CD4-positive, alpha-beta T cell treated with Interleukin-6 for 4 hours (primary cell): ENCODE measurements at places on chromosomes 4 and X.

GRCh38 chrX:8783097-8783713 is 18.0 kb downstream of the FAM9A start:
- peak; percentile 56 for DNase-seq

DNA sequence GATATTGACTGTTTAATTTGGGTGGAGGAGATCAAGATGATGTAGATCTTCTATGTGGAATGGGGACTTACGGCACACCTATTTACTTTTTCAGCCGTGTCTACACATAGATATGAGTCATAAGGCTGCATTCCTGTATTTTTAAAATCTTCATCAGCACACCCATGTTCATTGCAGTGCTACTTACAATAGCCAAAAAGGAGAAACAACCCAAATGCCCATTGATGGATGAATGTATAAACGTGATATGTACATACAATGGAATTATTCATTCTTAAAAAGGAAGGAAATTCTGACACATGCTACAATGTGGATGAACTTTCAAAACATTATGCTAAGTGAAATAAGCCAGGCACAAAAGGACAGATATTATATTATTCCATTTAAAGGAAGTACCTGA is 98.6 kb downstream of the AASDH start:
- DNase-seq, result no peak

GRCh38 chrX:46072372-46072771 is 472.8 kb downstream of the ZNF674 start:
- DNase-seq, result no peak

DNA sequence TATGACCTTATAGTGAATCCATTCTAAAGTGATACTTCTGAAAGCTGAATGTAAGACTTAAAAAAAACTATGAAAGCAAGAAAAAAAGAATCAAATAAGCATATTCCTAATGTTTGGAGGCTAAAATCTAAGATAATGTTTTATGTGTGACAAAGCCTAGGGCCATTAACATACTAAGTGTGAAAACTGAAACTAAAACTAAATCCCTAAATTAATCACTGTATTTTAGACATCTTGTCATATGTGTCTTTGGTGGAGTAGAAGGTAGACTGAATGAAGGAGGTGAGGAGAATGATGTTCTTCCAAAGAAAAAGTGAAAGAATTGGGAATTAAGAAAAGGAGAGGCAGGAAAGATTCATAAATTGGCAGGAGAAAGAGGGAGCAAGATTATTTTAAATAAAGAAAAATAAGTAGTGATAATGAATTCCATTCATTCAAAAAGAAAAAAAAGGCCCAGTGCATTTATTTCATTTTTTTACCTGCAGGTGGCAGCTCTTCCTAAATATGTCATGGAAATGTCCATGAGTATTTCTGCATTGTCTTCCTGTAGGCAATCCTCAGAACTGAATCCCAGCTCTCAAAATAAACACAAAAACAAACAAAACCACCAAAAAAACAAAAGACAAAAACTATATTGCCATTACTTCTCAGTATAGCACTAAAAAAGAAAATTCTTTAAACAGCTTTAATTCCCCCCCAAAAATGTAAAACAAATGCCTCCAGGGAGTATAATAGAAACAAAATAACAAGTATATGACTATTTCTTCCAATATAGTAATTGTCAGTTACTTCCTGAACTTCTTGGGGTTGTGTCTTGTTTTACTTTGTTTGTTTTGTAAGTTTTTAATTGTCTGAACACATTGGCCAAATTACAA is 17.0 kb upstream of the AP1AR start:
- no peak for DNase-seq

DNA sequence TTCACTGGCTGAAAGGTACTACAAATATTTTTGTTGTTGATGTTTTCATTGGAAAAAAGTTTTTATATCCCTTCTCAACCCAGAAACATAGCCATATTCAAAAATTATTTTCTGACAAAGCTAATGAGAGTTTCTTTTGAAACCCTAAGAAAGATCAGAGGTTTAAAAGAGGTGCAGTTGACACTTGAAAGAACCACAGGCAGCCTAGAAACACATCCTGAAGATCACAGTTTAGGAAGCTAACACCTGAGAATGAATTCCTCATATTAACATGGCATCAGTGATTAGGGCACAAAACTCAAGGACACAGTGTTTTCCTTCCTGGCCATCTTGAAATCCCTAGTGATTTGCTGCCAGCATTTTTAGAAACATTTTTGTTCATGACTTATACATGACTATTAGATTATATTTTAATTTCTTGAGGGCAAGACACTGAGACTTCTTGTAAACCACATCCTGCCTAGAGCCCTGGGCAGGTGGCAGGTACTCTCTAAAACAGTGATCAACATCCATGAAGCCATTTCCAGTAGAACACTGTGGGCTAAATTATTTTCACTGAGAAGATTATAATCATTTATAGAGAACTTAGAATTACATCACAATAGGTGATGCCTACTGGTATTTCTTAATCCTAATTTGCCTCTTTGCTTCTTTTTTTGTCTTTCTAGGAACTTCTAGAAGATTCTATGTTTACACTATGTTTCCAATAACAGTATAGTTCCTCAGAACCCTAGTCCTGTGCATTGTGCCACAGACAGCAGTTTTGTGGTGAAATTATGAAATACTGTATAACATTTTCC is 80.0 kb downstream of the ARSJ start:
- DNase-seq, result peak; percentile 59

- DNase-seq, result no peak
Observed at GRCh38 chr4:187139141-187139540, 415.5 kb upstream of the FAT1 start.

- no peak for DNase-seq
Observed at GRCh38 chr4:25667931-25668557, 12.4 kb downstream of the SLC34A2 start.

DNA sequence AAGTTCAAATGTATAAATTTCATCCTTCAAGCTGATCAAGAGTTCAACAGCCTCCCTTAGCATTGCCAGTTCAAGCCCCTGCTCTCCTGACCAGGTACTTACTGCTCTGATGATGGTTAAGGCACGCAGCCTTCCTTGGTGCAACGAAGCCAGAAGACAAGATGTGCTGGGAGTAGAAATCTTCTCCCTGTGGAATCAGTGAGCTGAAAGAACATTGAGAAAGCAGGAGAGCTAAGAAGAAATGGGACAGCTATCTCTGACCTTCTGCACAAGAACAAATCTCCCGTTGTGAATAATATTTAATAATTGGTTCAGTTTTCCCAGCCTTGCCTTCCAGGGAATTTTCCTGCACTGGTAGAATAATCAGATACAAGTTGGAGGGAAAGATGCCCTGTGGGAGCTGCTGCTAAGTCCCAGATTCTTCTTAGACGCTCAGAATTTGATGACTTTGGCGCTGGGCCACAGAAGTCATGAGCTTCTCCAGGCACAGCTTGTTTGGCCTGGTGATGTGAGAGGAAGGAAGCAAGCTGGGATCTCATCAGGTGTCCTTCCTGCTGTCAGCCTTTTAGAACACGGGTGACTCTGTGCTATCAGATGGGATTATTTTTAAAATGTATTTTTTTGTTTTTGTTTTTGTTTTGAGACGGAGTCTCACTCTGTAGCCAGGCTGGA is 77.8 kb downstream of the CD38 start:
- DNase-seq, result no peak

DNA sequence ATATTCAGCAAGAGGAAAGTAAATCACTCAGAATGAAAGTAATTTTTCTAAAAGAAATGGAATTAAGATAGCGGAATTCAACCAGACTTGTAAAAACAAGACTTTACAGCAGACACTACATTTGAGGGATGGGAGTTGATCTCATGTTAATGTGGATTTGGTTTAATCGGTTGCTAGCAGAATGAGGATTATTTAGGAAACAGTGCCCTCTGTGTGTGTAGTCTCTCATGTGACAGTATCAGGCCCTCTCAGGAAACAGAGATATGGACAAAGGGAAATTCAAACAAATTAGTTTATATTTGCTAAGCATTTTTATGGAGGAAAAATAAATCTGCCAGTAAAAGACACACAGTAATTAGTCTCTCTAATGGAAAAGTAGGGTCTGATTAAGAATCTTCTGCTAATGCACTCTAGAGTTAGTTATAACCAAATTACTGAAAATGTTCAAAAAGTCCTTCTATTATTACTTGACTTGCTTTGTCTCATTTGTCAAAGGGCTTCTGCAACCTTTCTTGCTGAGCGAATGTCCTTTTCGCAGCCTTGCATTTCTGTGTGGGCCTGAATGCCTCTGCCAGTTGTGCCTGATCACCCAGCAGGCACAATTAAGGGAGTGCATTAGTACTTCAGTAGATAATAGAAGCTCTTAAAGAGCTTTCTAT is 1282.3 kb upstream of the TENM3 start:
- DNase-seq, result no peak

GRCh38 chrX:128035318-128035717 is 16.9 kb downstream of the ACTRT1 start:
- DNase-seq, result no peak

DNA sequence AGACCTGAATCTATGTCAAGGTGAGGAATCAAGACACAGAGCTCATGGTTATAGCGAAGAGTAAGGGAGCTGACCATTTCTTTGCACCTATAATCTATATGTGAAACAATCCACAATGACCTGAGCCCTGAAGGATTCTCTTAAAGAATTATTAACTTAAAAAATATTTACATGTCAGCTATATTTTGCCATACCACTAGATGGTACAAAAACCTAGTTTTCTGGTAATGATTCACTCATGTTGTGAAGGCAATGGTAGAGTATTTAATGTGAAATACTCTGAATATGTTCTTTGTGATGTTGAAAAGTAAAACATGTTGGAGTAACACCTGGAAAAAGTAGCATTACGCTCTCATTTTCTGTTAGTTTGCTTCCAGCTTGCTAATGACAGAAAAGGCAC is 40.0 kb downstream of the VGLL1 start:
- no peak for DNase-seq

- peak; percentile 46 for DNase-seq
Observed at GRCh38 chrX:103628386-103629317, at the start of gene TCEAL1. TCEAL1 (plus strand) TSS chrX:103628975; CDS start chrX:103629917, 942 bp downstream.

DNA sequence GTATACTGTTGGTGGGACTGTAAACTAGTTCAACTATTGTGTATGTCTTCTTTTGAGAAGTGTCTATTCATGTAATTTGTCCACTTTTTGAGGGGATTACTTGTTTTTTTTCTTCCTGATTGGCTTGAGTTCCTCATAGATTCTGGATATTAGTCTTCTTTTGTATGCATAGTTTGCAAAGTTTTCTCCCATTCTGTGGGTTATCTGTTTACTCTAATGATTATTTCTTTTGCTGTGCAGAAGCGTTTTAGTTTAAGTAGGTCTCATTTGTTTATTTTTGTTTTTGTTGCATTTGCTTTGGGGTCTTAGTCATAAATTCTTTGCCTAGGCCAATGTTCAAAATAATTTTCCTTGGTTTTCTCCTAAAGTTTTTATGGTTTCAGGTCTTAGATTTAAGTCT is 26.6 kb upstream of the ANTXR2 start:
- DNase-seq, result no peak

DNA sequence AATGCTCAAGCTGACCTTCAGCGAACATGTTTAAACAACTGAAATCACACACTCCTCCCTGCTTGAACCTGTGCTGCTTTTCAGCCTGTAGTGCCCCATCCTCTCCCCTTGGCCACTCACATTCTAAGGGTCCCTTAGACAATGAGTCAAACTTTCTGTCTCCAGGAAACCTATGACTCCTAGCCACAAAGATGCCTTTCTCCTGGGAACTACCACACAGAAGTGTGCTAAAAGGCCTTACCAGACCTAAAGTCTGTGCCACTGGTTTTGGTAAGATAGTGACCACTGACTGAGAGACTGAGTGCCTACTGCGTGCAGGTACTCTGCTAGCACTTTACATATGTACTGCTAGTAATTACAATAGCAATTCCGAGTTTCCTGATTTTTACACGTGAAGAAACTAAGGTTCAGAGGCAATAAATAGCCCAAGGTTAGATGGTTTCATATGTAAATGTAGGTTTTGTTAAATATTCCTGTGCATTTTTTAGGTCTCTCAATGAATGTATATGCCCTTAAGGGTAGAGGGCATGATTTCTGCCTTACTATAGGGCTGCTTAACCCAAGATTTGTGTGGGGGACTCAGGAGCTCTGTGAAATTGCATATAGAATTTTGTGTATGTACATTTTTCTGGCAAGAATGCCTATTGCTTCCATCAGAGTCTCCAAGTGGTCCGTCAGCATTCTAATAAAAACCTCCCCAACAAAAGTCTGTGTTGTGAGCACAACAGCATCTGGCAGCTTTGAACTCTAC is 71.1 kb downstream of the NSG1 start:
- DNase-seq, result no peak

DNA sequence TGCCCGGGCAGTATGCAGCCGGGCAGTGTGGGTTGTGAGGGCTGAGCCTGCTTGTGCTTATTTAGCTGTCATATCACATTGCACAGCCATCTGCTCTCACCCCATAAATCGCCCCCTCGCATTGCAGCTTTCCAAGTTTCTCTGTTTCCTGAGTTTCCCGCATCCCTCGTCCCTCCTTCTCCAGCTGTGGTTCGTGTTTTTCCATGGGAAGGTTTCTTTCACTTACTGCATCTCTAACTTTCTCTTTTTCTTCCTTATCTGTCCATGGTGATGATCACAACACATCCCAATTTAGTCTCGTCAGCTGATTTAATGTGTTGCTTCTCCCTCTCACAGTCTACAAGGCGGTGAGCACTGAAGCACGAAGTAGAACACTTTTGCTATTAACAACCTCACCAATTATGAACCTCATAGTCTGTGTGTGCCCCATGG is 118.1 kb downstream of the ENPP6 start:
- DNase-seq, result no peak

DNA sequence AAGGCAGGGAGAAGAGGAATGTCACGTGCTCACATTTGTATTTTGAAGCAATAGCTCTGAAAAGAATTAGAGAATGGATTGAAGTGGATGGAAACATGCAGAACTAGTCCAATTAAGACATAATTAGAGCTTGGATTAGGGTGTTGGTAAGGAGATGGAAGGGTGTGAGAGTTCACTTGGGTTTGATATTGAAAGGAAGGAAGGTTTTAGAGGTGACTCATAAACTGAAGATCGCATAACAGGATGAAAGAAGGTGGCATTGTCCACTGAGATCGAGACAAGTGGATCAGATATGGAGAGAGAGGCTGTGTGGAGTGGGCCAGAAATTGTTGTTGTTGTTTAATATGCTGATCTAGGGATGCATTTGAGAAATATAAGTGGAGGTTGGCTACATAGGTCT is 244.0 kb upstream of the SMIM31 start:
- DNase-seq, result no peak

DNA sequence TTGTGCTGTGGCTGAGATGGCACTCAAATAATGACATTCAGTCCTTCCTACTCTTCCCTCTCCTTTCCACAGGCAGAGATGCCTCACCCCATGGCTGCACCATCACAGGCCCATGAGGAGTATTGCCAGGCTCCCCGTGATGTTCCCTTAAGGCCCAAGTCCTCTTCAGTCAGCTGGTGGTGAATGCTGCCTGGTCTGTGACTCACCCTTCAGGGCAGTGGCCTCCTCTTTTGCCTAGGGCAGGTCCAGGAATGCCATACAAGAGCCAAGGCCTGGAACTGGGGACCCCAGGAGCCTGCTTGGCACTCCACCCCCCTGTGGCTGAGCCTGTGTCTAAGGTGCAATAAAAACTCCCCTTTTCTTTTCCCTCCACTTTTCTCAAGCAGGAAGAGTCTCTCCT is 144.2 kb upstream of the GEMIN8 start:
- no peak for DNase-seq

- no peak for DNase-seq
Observed at GRCh38 chr4:95541889-95542607, 6.7 kb downstream of the UNC5C start.

- no peak for DNase-seq
Observed at GRCh38 chr4:159719531-159719930, 616.7 kb downstream of the RAPGEF2 start.

GRCh38 chr4:54332542-54332941 is 103.4 kb downstream of the PDGFRA start:
- no peak for DNase-seq
